Stimulated activated naive CD4-positive, alpha-beta T cell (primary cell): ENCODE measurements at places on chromosomes 12 and 14.

- no peak for DNase-seq
Measured at GRCh38 chr12:102118874-102119273, 1.0 kb downstream of the NUP37 start.

GRCh38 chr14:21631084-21631483, 3.7 kb downstream of the OR10G2 start:
- no peak for DNase-seq

DNA sequence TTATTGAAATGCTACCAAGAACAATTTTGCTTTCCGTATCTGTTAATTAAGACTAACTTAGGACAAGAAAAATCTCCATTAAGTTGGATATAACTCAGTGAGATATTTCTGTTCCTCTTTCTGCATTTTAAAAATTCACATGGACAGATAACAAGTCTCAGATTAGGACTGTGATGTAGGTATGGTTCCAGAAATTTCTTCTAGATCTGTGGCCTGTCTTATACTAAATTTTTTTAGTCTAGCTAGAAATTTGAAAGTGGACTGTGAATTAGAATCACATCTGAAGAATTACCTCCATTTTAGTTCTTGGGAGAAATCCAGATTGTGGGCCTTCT, 41.6 kb downstream of the USP15 start:
- no peak for DNase-seq

GRCh38 chr14:22282417-22282816, 306.6 kb downstream of the DAD1 start:
- DNase-seq = no peak

GRCh38 chr12:77821699-77822203, 8.9 kb upstream of the NAV3 start:
- DNase-seq = no peak

DNA sequence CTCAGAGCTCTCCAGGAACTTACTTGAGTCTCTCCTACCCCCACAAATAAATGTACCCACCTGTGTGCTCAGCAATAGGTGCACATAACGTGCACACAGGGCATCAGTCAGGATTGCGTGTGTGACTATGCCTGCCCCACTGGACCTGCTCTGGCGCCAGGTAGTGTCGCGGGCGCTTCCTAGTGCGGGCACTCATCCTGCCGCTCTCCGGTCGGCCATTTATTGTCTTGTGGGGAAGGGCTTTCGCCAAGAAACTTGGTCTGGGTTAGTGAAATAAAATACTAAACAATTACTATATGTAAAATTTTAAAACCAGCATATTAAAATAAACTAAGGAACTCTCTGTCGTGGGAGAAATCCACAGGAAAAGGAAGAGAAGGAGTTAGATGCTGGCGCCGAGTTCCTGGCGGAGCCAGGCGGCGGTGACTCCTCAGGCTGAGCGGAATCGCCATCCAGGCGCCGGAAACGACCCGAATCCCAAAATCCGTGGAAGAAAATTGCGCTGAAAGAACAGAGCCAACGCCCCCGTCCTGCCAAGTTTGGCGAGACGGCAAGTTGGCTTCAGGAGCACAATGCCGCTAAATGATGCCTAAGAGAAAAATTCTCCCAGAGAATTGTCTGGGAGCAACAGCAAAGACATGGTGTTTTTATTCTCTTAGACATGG, 7.9 kb upstream of the HOXC13 start:
- DNase-seq = no peak

- no peak for DNase-seq
Measured at GRCh38 chr12:111488271-111488670, 82.5 kb downstream of the SH2B3 start.

- DNase-seq = no peak
Measured at GRCh38 chr12:57188090-57188425, 28.5 kb upstream of the NXPH4 start.

DNA sequence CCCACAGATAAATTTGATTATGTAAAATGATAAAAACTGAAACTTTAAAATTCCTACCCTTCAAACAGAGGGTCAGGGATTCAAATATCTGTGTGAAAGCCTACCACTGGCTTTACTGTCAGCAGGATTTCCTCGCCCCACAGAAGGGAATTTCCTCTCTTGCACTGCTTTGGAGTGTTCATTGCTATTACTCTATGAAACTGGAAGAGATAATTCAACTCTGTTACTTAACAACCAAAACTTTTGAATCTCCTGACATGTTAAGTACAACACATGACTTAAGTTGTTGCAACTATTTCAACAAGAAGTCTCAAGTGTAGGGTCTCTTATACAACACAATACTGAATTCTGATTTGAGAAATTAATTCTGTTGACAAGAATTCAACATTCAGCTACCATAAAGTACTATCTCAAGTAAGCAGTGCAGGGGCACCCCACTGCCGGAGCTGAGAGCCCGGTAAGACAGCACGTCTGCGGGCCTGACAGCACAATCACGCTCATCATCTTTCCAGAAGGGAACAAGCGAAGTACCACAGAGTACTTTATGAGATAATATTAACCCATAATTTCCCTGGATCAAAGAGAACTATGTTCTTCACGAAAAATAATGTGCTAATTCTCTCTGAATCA, 22.9 kb downstream of the DICER1 start:
- DNase-seq = no peak

DNA sequence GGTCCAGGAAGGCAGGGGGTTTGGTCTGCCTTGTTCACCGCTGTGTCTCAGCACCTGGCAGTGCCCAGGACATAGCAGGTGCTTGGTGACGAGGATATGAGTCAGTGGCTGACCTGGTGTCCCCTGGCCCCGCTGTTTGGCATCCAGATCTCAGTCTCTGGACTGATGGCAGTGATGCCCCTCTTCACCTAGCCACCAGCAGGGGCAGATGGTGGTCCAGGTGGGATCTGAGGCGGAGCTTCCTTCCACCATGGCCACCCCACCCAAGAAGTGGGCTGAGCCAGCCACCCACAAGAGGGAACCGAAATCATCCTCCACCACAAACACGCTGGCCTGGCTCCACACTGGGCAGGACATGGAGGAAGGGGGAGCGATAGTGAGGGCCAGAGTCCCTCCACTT, 16.1 kb upstream of the SH2B3 start:
- DNase-seq = no peak

DNA sequence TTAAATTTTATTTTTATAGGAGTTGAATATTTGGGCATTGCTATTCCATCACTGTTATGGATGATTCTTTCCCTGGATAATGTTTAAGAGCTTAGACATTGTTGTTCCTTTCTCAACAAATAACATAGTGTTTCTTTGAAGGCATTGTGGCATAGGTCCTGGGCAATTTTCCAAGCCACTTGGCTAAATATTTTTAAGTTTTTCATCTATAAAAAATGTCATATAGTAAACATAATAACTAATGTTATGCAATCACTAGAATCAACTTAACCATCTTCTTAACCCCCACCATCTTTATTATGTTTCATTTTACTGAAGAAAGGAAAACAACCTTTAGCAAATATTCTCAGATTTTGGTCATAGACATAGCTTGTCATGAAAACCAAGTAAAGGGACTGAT, 600.6 kb upstream of the LMO3 start:
- no peak for DNase-seq

GRCh38 chr12:77477907-77478533, 352.7 kb upstream of the NAV3 start:
- no peak for DNase-seq

DNA sequence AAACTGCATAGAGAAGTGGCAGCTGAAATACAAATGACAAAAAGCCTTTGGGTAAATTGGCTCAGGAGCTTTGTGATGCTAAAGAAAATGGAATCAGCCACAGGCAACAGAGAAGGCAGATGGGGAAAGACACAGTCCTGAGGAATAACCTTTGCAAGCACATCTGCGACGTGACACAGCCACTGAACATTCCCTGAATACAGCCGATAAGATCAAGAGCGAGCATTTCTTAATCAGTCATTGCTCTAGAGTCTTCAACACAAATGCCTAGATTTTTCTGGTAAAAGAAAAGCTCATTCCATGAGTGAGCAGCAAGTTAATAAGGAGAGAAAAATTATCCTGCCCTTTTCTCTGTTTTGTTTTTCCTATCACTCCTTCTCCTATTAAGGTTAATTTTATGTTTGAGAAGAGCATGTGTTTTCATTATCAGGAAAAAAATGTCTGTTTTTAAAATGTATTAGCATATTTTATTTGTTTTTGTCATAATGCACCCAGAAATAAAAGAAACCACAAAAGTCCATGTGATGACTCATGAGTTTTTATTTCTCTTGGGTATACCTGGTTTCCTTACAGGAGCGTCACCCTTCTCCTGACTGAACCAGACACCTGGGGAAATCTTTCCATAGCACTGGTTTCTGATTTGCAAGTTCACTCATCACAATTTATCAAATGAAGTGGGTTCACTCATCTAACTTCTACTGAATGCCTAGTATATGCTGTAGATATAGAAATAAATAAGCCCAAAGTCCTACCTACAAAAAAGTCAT, 45.4 kb upstream of the PCED1B start:
- no peak for DNase-seq

DNA sequence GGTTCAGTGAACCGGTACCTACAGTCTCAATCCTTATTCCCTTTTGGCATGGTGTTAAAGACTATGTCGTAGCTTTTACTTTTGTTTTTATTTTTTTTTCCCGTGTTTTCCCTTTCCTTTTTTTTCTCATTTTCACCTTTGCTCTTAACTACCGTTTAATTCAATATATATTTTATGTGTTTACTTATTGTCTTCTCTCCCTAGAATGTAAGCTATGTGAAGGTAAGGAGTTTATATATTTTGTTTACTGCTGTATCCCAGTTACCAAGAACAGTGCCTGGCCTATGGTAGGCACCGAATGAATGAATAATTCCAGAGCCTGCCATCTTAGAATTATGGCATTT, 261 bp upstream of the MLH3 start:
- DNase-seq = no peak

DNA sequence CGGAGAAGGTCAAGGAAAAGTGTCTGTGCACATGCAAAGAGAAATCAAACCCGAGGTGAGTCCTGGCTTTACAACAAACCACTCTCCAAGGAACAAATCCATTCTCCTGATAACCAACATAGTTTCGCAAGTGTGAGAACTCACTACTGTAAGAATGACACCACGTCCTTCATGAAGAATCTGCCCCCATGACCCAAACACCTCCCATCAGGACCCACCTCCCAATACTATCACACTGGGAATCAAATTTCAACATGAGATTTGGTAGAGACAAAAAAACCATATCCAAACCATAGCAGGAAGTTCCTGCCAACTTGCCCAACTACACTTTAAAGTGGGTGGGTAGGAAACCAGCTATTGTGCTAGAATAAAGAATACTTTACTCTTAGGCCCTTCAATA, 2.4 kb upstream of the ERC1 start:
- peak; percentile 4 for DNase-seq

GRCh38 chr12:127731657-127732056, 535.3 kb upstream of the TMEM132C start:
- no peak for DNase-seq

- no peak for DNase-seq
Measured at GRCh38 chr14:76877871-76878270, 51.7 kb downstream of the LRRC74A start.

- DNase-seq = no peak
Measured at GRCh38 chr12:44031472-44032185, 195.7 kb downstream of the TMEM117 start.

DNA sequence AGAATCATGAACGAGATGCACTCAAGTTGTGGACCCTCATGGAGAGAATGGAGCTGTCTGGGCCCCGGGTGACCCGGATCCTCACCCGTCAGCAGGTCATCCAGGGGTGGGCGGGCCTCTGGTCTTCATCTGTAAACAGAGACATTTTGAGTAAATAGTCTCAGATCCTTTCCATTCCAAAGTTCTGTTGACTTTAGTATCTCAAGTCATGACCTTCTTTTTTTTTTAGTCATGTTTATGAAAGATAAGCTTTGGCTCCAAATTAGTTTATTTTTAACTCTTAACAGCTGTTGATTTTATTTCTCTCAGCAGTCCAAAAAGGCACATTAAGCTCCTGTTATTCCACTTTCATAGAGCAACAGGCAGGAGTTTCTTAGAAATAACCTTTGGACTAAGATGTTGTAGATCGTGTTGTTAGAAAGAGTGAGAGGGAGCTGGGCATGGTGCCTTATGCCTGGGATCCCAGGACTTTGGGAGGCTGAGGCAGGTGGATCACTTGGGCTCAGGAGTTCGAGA, 48.9 kb upstream of the AMN start:
- DNase-seq = no peak

GRCh38 chr14:89324501-89325298, 92.3 kb downstream of the FOXN3 start:
- no peak for DNase-seq

- DNase-seq = no peak
Measured at GRCh38 chr14:42112108-42112507, 505.4 kb downstream of the LRFN5 start.

GRCh38 chr12:50981319-50982239, 29.2 kb downstream of the HIGD1C start:
- no peak for DNase-seq

DNA sequence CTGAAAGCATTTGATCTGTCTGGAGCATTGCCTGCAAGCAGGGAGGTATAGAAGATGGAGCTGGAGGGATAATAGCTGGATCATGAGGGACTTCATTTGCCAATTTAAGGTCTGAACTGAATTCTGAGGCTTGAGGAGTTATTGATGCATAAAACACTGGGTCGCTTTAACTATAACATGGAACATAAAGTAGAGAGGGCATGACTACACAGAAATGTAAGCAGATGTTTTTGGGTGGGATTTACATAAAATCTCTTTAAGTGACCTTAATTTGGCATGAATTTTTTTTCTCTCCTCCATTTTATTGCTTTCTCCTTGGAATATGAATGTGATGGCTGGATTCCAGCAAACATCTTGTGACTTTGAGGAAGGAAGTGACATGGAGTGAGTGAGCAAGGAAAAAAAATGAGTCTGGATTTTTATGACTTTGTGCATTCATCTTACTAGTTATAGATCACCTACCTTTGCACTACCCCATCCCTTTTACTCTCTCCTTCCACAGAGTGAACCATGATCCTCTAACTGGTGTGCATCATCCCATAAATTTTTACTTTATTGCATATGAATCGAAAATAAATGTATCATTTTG, 356.0 kb downstream of the DUSP6 start:
- DNase-seq = no peak

DNA sequence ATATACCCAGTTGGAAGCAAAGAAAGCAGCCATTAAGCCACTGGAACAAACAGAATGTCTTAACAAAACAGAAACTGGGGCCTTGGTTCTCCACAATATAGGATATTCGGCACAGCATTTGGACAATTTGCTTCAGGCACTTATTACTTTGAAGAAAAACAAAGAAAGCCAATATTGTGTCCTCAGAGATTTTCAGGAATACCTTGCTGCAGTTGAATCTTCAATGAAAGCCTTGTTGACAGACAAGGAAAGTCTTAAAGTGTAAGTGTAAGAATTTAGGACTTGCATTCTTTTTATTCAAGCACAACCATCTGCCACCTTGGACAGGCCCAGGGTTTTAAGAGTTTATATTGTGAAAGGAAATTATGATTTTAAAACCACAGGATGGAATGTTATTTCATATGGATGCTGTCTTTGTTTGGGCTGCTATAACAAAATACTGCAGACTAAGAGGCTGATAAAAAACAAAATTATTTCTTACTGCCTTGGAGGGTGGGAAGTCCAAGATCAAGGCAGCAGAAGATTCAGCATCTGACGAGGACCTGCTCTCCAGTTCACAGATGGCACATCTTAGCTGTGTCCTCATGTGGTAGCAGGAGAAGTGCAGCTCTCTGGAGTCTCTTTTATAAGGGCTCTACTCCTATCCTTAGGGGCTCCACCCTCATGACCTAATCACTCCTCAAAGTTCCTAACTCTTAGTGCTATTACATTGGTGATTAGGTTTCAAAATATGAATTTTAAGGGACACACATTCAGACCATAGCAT, 197.0 kb downstream of the SYNE2 start:
- no peak for DNase-seq

- DNase-seq = no peak
Measured at GRCh38 chr14:104109731-104110361, 24.3 kb downstream of the ASPG start.

- DNase-seq = no peak
Measured at GRCh38 chr14:71460091-71460490, 472.1 kb upstream of the RGS6 start.
